Mesendoderm (in vitro differentiated cells): ENCODE measurements at places on chromosomes 5 and 9.

GRCh38 chr9:102550266-102550665 is 444.9 kb upstream of the CYLC2 start:
- no peak for DNase-seq

- DNase-seq = peak; percentile 35
Observed at GRCh38 chr9:93533863-93534262, 42.5 kb upstream of the PHF2 start.

DNA sequence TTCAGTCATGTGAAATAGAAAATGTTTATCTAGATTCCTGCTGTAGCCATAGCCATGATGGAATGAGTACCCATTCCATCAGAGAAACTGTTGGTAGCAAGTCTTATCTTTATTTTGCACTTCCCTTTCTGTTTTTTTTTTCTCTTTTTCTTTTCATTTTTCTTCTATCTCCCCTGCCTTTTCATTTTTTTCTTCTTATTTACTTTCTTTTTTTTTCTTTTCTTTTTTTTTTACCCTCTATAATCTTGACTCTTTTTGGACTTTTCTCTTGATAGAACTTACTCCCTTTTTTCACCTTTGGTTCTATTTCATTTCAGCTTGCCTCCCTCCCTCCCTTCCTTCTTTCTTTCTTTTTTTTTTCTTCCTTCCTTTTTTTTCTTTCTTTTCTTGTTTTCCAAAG is 15.4 kb downstream of the SLC25A46 start:
- no peak for DNase-seq

- no peak for DNase-seq
Observed at GRCh38 chr9:111853450-111853827, 43.2 kb upstream of the UGCG start.

DNA sequence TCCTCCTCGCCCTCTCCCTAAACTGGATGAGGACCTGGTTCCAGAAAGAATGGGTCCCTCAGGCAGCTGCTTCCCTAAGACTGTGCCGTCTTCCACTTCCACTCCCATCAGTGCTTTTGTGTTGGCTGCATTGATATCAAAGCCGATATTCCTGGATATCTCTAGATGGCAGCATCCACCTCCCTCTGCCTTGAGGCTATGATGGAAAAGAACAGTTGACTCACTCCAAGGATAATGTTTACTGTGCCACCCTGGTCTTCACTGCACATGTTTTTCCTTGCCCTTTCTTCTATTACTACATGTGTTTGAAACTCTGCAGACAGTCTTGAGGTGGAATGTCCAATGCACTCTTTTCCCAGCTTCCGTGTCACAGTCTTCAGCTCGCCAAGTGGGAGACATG is 211.6 kb downstream of the MAST4 start:
- DNase-seq = peak; percentile 37

DNA sequence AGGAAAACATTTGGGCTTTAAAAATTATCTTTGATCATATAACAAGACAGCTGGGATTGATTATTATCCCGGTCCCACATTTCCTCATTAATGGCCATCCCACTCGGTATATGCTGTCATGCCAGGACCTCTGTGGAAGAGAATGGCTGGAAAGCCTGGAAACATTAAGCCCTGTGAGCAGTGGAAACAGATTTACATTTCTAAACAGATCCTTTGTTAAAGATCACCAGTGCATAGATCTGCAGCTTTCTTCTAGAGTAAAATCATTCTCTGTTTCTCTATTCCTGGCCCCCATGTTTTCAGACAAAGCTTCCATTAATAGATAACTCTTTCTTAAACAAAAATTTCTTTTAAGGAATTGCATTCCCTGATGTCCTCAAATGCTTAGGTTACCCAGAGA is 152.2 kb downstream of the CAVIN4 start:
- no peak for DNase-seq

DNA sequence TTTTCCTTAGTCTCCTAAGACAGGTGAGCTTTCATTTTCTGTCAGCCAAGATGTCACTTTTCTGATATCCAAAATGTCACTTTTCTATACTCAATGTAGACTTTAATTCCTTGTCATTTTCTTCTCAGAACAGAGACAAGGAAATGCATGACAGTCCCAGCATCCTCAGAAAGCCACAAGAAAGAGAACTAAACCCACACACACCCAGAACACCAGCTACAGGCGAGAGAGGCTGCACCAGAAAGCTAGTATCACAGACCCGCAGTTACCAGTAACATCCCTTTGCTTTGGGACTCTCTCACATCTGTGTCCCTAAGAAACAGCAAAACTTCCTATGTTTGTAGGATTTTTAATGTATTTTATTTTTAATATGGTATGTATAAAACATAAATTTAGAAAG is 17.1 kb downstream of the TRMO start:
- DNase-seq = no peak

DNA sequence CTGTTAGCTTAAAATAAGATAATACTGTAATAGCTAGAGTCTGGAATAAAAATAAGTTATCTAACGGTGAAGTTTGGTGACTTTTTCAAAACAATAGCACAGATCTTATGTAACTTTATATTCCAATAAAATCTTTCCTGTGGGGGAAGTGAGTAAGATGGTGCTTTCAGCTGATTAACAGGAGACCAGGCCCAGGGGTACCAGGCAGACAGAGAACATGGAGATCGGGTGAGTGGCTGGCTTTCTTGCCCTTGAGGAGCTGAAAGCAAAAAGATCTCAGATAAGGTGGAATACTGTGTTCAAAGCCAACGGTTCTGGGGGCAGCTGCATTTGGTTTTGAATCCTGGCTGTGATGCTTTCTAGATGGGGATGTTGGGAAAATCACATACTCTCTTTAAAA is 61.3 kb downstream of the MAT2B start:
- DNase-seq = no peak

- DNase-seq = no peak
Observed at GRCh38 chr9:114078021-114078780, at the start of gene AMBP. TSS of gene AMBP (minus strand) at chr9:114078300. CDS start at chr9:114078209, 91 bp downstream.

GRCh38 chr9:129703667-129704355 is 38.4 kb downstream of the PRRX2 start:
- DNase-seq = no peak

DNA sequence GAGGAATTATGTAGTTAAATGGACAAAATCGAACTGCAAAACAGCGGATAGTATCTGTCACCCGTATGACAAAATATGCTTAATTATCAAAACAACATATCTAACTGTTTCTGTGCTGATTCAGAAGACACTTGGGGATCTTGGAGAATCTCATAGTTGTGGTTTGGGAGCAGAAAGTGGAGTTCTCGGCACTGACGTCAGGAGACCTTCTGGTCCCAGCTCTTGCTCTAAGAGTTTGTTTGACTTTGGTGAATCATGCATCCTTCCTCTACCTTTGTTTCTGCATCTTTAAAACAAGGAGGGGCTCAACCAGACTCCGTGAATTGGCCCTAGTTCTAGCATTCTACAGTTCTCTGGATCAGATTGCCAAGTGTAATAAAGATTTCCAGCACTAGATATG is 37.0 kb upstream of the TAF1L start:
- no peak for DNase-seq

DNA sequence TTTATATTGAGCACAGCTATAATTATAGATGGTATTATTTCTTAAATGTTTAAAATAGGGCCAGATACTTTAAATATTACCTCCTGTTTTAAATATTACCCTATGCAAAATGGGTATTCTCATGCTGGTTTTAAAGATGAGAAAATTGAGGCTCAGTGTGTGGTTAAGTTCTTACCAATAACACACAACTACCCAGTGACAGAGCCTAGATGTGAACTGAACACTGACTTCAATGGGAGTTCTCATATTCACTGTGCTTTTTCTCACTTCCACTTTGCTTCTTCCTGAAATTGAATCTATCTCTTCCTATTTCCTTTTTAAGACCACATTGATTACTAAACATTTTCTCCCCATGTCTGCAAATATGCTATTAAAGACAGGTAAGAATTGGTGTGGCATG is 135.8 kb upstream of the TUSC1 start:
- DNase-seq = no peak

- DNase-seq = no peak
Observed at GRCh38 chr9:124369231-124369797, 45.9 kb downstream of the PSMB7 start.

GRCh38 chr9:87520172-87520683 is 22.6 kb downstream of the DAPK1 start:
- peak; percentile 89 for DNase-seq

DNA sequence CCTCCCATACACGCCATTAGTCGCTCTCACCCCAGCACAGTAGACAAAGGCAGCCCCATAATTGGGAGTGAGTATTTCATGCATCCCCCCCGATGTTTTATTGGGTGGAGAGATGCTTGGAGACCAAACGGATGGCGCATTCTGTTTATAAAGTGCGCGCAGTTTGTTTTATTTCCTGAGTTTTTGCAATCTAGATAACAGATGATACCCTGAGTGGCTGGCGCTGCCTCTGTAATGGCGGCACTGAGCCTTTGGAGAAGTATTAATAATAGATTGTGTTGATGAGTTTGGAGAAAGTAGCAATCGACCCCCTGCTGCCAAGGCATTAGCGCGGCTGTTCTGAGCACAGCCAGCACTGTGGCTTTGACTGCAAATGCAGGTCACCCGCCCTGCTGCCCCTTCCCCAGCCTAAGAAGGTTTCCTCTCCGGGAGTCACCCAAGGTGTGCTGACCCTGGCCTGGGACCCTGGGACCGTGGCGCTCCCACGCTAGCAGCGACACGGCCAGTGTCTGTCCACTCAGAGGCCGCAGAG is 74.3 kb downstream of the LMX1B start:
- no peak for DNase-seq

- DNase-seq = peak; percentile 80
Observed at GRCh38 chr5:10863763-10864383, 102.8 kb upstream of the DAP start.

DNA sequence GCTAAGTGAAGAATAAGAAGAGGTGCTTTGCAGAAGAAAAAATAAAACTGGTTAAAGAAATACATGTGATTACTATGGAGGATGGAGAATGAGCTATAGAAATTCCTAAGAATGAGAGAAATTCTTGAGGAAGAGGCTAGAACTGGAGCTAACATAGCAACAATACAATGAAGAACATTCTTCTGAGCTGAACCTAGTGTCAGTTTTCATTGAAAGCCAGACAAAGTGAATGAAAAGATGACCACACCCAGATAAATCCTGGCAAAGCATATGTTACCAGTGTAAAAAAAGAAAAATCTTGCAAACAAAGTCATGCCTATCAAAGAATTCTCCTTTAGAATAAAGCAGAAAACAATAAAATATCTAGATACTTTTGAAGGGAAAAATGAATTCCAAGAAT is 39.6 kb downstream of the SGCD start:
- DNase-seq = no peak

DNA sequence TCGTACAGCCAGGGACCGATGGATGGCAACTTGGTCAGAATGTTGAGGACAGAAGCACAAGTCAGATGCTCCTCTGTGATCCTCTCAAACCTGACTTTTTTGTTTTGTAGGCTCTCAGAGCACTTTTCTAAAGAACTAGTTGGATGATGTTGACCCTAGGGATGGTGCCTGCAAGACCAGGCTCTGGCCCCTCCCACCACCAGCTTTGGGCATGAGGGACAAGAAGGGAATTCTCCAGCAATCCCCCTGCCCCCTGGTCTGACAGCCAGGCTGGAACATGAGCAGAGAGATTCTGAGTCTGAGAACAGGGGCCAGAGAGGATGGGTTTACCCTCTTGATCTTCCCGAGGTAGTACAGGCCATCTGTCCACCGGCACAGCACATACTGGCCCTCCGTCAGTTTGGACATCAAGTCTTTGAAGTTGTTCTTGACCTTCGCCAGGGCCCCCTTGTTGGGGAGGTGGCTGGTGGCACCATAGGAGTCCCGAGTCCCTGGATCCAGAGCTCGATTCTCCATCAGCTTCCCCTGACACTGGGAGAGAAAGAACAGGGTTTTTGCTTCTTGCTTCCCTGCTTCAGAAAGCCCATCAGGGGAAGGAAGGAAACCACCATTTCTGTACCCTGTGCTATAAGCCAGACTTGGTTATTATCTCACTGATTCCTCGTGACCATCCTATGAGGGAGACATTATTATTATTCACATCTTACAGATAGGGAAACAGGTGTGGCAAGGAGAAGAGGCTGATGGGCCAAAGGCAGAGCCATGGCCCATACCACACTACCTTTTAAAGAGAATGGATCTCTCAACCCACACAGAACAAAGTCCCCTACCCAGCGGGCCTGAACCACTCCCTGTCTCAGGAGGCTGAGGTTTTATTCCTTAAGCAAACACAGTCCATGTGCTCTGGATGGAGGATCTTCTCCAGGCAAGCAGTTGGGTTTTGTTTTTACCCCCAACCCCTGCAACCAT is 2.5 kb downstream of the PHF19 start:
- DNase-seq = no peak

- peak; percentile 90 for DNase-seq
Observed at GRCh38 chr9:7234144-7234543, 476.4 kb downstream of the KDM4C start.

DNA sequence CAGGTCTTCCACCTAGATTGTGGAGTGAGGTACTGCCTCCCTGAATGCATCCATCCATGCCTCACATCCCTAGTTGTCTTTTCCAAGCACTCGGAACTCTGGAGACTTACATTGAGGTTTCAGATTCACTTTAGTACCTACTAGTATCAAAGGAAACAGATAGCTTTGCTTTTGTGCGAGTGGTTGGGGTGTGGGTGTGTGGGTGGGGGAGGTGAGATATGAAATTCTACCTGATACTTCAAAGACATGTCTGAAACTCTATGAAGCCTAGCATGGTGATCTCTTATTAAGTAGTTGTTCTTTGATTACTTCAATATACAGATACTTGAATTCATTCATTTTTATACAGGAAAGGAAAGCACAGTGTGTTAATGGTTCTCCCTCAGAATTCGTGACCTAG is 64.4 kb downstream of the MCCC2 start:
- no peak for DNase-seq

GRCh38 chr5:62714296-62714695 is 135.7 kb downstream of the LRRC70 start:
- DNase-seq = no peak

DNA sequence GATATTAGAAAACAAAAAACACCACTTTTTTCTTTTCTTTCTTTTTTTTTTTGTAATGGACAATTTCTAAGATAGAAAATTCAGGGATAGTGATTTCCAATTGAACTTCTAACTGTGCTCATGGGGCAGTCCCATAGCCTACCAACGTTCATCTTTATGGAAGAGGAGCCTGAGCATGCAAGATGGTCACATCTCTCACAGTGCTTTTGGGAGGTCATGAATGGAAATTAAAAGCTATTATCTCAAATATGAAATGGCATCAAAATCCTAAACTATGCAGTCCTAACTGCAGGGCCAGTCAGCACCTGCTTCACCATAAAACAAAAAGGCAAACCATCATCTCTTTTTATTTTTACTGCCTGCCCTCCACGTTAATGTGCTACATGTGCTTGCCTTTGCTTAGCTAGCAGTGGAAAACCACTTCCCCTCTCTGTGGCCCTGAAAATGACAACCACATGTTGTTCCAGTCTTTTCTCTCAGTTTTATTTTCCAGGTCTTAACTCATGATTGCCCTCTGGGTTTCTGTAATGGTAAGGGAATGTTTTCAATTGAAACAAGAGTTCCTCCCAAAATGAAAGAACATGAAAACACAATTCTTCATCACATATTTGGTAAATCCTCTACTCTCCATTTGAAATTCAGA is 16.7 kb downstream of the IFNB1 start:
- peak; percentile 19 for DNase-seq
